Suprapubic skin (tissue), 4 donors: ENCODE measurements at places on chromosomes 12 and 14. TPM values are rescaled to one million over a fixed set of nuclear protein-coding genes. Genes with fewer than 3 reads are reported as not detected.
A peak's percentile ranks its signal among the peaks of the same experiment; 100 is the strongest.

The ATF7IP gene
- 52.5 TPM for total RNA-seq

The CBLN3 gene
- 0.30 TPM for total RNA-seq

The SPIC gene
- not detected for total RNA-seq

The ZDHHC22 gene
- not detected for total RNA-seq

The TBX3 gene
- total RNA-seq, result 35.6 TPM

The SCNN1A gene
- 99.7 TPM for total RNA-seq

DNA sequence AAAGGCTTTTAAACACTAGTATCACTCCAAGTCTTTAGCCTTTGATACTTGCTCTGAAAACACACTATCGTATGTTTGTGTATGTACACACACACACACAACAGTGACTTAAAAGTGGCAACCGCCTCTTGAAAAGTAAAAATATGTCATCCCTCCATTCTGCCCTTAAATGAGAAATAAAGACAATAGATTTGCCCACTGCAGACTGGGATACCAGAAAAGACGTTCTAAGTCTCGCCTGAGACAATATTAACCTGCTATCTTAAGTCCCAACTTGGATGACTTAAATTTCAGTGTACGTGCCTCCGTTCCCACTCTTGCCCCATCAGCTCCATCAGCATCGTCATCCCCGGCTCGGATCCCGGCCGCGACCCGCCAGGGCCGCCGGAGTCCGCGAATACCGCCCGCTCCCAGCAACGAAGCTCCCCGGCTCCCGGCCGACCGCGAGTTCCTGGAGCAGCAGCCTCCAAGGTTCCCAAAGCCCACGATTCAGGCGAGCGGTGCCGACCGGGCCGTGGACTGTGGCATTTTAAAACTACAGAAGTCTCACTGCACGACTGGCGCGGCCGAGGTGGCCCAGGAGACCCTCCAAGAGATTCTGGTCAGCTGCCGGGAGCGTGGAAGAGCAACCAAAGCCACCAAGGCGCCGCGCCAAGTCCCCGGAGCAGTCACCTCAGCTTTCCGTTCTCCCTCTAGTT is 2.8 kb upstream of the ARID2 start:
- peak; percentile 86 for DNase-seq

GRCh38 chr14:56217380-56218045 is 99.3 kb downstream of the PELI2 start:
- DNase-seq, result no peak

GRCh38 chr12:26786865-26787514 is 46.0 kb downstream of the ITPR2 start:
- no peak for DNase-seq

DNA sequence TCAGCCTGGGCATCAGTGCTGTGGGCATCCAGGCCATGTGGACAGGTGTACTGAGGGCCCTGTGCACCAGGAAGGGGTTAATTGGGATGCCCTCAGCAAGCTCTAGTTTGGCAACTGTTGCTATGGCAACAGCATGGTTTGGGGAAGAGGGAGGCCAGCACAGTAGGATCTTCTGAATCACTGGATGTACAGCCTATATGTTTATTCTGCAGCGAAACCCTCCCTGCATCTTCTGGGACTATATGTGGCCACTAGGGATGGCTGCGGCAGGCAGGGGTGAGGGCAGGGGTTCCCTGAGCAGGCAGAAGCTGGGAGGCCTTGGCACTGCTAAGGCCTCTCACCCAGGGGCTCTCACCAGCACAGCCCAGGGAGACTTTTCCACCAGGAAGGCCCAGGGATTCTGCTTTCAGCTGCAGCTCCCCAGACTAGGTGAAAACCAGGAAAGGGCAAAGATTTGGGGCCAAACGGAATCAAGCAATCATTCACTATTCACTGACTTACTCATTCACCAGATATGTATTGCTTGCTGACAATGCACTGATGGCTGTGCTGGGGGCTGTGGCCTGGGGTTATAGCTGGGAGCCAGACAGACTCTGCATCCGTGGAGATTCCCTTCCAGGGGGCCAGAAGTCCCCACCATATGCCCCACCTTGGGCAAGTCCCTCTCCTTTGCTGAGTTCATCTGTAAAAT is 42.8 kb downstream of the IRF2BPL start:
- no peak for DNase-seq

DNA sequence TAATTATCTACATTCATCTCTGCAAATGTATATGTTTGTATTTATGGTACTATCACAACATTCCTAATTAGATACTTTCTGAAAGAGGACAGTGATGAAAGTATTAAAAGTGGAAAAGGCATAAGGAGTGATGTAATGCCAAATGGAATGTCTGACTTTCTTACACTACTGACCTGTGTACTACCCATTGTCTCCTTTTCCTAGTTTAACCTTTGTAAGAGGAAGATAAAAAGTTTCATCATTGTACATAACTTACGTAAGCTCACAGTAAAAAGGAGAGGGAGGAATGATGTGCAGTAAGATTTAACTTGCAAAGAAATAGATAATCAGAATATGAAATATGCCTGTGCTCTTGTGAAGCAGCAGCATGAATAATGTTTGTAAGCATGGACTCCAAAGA is 55.9 kb downstream of the SOX5 start:
- no peak for DNase-seq

- DNase-seq, result no peak
Observed at GRCh38 chr14:103727313-103727980, 11.8 kb downstream of the ZFYVE21 start.

GRCh38 chr12:14795028-14795448 is 8.2 kb downstream of the WBP11 start:
- DNase-seq, result no peak

GRCh38 chr12:26791301-26791791 is 41.6 kb downstream of the ITPR2 start:
- DNase-seq, result no peak

DNA sequence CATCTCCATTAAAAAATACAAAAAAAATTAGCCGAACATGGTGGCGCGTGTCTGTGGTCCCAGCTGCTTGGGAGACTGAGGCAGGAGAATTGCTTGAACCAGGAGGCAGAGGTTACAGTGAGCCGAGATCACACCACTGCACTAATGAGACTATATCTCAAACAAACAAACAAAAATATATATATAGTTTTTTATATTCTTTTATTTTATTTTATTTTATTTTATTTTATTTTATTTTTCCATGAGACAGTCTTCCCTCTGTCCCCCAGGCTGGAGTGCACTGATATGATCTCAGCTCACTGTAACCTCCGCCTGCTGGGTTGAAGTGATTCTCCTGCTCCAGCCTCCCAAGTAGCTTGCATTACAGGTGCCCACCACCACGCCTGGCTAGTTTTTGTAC is 79.5 kb downstream of the IRF2BPL start:
- no peak for DNase-seq

DNA sequence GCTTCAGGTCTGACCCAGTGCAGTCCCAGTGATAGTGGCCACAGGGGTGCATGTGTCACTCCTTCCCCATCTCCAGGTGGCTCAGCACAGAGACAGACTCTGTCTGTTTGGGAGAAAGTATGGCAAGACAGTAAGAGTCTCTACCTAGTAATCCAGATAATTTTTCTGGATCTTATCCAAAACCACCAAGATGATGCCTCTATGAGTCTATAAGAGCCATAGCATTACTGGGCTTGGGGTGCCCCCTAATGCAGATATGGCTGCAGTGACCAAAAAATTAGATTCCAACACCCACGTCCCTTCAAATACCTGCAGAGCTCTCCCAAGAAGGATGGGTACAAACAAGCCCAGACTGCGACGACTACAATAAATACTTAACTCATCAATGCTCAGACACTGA is 123.8 kb downstream of the GRIP1 start:
- no peak for DNase-seq

GRCh38 chr12:20101046-20101445 is 267.3 kb upstream of the PDE3A start:
- DNase-seq, result no peak

DNA sequence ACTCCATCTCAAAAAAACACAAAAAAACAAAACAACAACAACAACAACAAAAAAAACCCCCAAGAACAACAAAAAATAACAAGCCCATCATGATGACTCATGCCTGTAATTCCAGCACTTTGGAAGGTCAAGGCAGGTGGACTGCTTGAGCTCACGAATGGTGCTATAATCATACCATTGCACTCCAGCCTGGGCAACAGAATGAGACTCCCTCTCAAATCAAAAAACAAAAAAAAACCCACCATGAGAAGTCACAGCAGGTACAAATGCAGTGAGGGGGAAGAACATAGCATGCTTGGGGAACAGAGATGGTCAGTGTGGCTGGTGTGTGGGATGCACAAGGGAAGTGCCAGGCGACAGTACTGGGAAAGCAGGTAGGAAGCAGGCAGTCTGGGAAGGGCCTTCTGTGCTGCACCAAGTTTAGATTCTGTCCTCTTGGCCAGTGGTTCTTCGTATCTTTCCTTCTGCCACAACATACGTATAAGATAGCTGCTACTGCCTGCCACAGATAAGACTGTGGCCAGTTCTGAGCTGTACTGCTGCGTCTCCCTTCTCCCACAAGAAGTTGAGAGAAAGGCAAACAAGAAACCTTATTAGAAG is 28.0 kb downstream of the ATG14 start:
- DNase-seq, result no peak

DNA sequence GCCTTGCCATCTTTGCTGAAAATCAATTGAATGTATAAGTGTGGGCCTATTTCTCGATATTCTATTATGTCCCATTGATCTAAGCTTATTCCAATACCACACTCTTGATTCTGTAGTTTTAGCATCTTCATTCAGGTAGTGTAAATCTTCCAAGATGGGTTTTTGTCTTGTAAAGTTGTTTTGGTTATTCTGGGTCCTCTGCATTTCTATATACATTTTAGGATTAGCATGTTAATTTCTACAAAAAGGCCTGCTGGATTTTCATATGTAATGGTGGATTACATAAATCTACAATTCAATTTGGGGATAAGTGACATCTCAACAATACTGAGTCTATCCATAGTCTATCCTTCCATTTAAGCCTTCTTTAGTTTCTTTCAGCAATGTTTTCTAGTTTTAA is 86.0 kb upstream of the ANO4 start:
- no peak for DNase-seq

GRCh38 chr14:100612986-100613385 is 25.8 kb upstream of the BEGAIN start:
- DNase-seq, result peak; percentile 27

DNA sequence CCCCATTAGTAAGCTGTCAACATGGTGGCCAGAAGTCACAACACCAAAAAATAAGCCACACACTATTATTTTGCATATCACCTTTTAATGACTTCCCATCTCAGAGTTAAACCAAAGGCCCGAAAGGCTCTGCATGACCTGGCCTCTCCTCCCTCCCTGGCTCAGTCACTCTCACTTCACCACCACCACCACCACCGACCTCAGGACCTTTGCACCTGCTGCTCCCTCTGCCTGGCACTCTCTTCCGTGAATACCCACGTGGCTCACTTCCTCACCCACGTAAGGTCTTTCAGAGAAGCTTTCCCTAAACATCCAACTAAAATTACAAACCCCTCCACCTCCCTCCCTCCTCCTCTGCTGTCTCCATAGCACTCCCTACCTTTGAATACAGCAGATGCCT is 134.3 kb downstream of the RIMBP2 start:
- DNase-seq, result no peak
